ENCODE measurements at places on chromosomes 2 and 18.

GRCh38 chr18:50356036-50356945, 18.6 kb upstream of the SKA1 start:
- DNase-seq, result peak; percentile 10

DNA sequence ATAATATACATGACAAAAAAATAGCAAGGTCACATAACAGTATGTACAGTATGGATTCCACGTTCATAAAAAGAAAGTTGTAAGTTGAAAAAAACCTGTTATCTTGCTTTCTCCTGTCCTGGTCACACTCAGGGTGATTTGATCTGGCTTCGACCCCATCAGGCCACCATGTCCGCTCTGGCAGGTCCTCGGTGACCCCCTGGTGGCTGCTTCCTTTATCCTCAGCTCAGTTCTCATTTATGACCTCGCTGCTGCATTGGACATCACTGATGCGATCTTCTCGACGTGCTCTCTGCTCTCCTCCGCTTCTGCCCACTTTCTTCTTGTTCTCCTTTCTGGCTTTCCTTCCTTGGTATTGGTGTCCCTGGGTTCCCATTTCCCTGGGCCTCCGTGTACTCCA, 29.7 kb downstream of the DGKD start:
- DNase-seq, result no peak

DNA sequence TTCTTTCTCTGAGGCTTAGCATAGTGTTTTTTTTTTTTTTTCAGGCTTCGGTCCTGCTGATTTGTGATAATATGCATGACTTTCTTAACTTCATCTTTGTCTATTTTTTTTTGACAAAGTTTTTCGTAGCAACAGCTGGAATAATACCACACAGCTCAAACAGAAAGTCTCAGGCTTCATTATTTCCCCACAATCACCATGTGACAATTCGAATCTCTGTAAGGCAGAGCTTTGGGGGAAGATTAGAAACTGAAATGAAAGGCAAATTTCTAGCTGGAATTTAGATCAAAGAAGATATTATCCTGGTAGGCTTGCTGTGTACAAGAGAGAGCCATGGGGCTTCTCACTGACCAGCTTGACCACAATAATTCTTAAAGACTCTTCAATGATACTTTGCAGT, 12.2 kb upstream of the CD28 start:
- DNase-seq, result no peak

GRCh38 chr2:96207774-96208142, 869 bp downstream of the STARD7 start:
- no peak for DNase-seq

GRCh38 chr2:26462511-26463243, 15.2 kb downstream of the OTOF start:
- DNase-seq, result peak; percentile 66

DNA sequence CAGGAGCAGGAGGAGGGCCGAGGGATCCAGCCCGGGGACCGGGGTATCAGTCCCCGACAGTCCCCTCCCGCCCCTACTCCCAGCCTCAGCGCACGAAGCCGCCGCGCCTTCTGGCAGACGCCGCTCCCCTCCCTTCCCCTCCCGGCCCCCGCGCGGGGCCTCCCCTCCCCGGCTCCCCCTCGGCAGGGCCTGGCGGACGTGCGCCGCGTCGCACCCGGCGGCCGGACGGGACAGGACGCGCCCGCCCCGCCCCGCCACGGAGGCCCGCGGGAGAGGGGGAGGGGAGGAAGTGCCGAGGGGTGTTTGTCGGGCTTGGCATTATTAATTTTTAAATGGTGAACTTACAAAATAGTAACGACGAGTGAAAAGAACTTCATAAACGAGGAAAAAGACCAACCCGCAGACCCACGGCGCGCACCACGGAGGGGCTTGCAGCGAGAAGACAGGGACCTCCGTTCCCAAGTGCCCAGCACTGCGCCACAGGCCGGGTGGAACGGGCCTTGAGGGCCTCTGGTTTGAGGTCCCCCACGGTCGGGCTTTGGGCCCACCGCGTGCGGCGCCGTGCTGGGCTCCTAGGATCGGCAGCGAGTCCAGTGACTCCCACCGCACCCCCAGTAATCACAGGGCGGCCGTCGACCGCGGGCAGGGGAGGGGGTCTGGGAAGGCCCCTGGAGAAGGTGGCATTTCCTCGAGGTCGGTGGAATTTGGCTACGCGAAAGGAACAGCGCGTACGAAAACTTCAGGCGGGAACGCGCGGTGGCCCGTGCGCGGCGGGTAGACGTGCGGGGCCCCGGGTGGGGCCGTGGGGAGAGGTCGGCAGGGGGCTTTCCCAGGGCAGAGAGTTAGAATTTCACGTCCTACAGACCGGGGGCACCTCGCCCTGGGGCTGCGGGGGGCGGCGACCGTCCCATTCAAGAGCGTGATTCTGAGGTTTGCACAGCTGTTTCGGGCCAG, 954 bp upstream of the CTDSP1 start:
- peak; percentile 34 for DNase-seq

- DNase-seq, result no peak
Observed at GRCh38 chr2:23241121-23241520, 143.9 kb upstream of the KLHL29 start.

- DNase-seq, result no peak
Observed at GRCh38 chr2:38128653-38129052, 52.7 kb upstream of the CYP1B1 start.

GRCh38 chr2:128746356-128746755, 427.7 kb upstream of the HS6ST1 start:
- no peak for DNase-seq

GRCh38 chr2:175633227-175633626, 368.8 kb downstream of the LNPK start:
- no peak for DNase-seq

GRCh38 chr2:7015007-7015950, 98.1 kb downstream of the RNF144A start:
- DNase-seq, result no peak

GRCh38 chr2:64711252-64711800, 57.6 kb upstream of the SERTAD2 start:
- no peak for DNase-seq

DNA sequence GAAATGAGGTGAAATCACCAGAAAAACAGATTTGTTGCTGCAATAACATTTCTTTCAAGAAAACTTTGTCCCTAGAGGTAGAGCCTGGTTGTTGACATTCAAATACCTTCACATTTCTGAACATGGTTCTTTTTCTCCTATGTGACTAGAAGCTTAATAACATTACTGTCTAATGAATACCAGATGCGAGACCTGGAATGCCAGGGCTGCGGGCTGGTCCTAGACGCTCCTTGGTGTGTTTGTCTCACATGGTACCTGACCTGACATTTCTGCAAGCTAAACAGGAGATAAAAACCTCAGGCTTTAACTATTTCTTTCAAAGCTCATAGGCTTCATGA, 38.5 kb downstream of the ACKR3 start:
- no peak for DNase-seq

DNA sequence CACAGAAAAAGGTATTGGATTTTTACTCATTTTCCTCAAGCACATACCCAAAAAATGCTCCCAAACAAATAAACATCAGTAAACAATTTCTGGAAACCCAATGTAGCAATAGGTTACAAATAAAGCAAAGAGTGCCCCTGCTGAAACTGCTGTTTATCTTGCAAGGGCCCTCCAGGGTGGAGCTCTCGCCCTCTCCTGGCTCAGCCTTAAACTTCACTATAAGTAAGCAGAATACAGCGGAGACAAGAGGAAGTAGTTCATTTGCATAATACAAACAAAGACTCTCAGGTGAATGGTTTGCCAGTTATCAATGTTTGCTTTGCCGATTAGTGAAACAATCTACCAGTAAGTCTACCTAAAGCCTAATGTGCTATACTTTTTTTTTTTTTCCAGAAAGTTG, 437.6 kb downstream of the DLGAP1 start:
- DNase-seq, result no peak

- DNase-seq, result no peak
Observed at GRCh38 chr2:196487417-196487816, 152.1 kb upstream of the CCDC150 start.

DNA sequence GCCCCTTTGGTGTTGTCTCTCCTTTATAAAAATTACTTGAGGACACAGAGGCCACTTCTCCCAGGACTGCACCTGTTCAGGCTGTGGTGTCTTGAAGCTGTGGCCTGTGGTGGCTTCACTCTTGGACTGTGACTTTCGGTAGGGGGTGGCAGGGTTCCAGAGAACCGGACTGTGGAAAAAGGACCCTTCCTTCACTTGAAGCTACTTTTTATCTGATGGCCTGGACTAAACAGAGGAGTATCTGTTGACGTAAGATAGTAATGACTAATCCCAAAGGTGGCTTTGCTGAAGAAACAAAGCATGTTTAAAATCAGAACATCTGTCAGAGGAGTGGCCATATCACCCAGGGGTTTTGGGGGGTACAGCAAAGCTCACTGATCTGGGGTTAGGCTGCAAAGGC, 60.8 kb downstream of the CENPO start:
- no peak for DNase-seq

DNA sequence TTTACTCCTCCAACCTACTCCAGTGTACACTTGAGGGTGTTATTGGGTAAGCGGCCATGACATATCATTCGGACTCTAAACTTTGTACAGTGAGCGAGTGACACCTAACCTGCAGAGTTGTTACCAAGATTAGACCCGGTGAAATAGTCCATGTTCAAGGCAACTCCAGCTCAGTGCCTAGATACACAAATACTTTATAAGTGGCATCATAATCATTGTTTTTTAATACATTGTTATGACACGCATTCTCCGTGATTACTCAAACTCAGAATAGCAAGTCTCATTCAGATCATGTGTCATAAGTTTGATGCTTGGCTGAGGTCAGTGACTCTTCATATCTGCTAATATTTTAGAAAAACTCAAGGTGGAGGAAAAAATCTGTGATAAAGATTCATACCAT, 597.8 kb downstream of the DCC start:
- DNase-seq, result no peak
